ENCODE measurements at places on chromosomes 16 and 17.

GRCh38 chr17:47840742-47841487, at the start of gene SCRN2:
Gene SCRN2, minus strand, starts transcription at chr17:47841273. Its CDS starts 430 bp downstream, at chr17:47840843.
- peak; percentile 95 for DNase-seq

DNA sequence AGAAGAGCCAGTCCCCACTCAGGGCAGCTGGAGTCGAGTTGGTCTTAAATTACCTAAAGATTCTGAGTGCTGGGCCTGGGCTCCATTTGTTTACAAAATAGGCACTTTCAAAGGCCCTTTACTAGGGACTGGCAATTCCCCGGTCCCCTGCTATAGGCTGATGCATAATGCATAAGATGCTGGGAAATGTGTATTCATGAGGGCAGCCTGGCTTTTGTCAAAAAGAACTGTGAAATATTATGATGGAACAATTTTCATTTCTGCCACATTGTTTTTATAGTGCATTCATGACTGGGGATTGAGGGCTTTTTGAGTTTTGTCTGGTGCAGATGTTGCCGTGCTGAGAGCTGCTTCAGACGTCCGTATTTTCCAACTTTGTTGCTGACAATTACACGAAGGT, 617.0 kb upstream of the CDH5 start:
- DNase-seq, result no peak

DNA sequence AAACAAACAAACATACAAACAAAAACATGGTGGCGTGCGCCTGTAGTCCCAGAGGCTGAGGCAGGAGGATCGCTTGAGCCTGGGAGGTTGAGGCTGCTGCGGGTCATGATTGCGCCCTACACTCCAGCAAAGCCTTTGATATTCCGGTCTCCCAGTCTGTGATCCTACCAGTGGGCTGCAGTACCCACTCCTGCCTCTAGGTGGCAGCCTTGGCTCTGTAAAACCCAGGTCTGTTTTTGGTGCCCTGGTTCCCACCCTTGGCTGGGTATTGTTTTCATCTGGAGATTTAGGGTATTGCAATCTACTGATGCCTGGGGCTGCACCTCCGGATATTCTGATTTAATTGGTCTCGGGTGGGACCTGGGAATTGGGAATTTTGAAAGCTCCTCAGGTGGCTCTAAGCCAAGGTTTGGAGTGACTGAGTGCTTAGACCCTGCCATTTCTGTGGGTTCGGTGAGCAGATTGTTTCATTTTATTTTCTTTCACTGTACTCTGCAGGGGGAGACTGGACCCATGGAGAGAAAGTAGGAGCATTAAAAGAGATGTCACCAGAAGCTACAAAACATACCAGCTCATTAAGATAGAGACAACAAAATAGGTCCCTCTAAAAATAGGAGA, 40.5 kb downstream of the MYH3 start:
- DNase-seq, result peak; percentile 81

DNA sequence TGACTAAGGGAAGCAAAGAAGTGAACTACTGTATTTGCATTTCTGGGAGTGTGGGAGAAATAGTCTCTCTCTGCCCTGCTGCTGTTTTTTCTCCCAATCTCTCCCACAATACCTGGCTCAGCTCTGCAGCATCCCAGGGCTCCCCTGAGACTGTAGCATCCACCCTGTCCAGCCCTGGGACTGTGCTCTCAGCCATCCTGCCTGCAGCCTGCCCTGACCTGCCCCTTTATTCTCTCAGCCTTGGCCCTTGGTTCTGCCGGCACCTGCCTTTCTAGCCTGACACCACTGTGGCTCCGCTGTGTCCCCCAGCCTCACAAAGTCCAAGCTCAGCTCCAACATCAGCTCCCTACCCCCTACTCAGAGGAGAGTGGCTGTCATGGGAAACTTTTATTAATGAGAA, 1.9 kb downstream of the PDILT start:
- no peak for DNase-seq

DNA sequence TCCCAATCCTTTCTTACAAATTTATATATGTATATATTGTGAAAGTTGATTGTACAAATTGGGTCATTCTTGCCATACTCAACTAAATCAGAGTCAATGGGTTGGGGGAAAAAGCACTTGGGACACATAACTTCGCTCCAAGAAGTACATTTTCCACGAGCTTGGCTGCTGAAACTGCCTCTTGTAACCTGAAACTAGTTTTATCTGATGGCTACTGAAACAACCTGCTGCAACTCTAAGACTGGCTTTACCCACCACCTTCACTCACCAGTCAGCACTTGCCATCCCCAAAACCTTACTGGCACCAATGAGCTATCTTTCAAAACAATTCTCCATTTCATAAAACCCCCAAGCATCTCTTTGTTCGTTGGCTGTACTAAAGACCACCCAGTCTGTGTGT, 14.5 kb upstream of the MYCBPAP start:
- DNase-seq, result no peak

- DNase-seq, result no peak
These were observed 10.6 kb downstream of the SNTB2 start for GRCh38 chr16:69197573-69197972.

DNA sequence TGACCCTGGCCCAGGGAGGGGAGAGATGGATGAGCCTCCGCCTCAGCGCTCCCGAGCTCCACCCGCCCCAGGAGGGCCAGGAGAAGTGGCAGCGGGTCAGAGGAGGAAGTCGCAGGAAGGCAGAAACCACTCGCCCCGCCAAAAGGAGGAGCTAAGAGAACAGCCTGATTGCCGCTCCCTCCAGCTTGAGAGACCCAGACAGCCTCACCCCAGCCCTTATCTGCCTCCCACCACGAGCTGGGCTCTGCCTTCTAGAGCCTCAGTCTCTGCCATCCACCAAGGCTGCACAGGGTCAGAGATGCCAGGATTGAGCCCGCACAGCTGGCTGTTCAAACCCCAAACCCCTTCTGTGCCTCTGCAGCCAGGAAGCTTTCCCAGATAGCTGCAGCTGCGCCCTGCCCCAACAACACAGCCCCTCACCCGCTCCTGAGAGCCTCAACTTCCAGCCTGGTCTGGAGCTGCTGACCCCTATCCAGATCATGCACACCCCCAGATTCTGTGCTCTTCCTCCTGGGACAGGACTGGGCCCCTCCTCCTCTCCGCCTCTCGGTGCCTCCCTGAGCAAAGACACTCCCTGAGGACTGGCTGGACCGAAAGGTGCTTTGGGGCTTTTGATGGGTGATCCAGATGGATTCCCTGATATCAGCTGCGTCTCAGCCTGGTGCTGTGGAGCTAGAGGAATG, 1.0 kb upstream of the ATP2A3 start:
- DNase-seq, result peak; percentile 89

GRCh38 chr17:16443511-16444257, 28.3 kb downstream of the TRPV2 start:
- no peak for DNase-seq

GRCh38 chr16:49347476-49347875, 26.1 kb upstream of the C16orf78 start:
- no peak for DNase-seq

DNA sequence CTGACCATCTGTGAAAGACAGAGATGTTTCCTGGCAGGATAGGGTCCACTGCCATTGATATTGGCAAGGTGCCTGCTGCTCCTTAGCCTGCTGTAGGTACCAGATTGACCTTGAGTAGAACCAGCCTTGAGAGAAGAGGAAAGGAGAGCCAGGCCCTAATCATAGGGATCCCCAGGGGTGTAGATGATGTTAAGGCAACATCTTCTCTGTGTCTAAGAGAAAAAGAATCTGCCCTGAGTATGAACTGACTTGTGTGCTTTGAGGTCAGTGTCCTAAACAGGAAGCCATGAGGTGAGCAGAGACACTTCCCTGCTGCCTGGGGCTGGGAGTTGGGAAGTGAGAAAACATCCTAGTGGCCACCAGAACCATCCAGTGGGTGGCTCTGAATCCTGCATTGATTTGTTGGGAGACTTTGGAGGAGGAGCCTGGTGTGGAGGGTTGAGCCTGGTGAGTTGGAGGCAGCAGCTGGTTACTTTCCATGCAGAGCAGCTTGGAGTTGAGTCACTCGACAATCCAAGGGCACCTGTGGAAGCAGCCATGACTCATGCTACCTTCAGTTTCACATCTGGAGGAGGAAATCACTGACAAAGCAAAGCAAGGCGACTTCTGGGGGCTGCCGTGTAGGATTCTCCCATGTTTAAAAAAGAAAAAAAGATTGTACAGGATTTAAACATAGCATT, 47.8 kb downstream of the BMERB1 start:
- DNase-seq, result no peak

- no peak for DNase-seq
These were observed 12.4 kb downstream of the CCDC43 start for GRCh38 chr17:44677136-44677535.

DNA sequence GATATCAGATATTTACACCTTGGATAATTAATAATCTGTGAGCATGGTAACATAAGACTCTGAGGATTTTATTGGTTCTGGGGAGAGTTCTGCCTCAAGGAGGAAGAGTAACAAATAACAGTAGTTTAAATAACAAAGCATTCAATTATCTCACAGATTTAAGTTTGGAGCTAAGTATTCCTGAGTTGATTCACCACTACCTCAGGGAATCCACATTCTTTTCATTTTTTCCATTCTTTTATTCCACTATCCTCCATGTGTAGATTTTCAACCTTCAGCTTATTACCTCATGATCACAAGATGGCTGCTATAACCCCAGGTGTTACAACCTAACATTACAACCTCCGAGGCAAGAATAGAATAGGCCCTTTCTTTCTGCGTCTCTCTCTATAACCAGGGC, 252.2 kb upstream of the TOX3 start:
- DNase-seq, result no peak

GRCh38 chr17:77961741-77962140, 3.2 kb downstream of the TNRC6C start:
- DNase-seq, result no peak

DNA sequence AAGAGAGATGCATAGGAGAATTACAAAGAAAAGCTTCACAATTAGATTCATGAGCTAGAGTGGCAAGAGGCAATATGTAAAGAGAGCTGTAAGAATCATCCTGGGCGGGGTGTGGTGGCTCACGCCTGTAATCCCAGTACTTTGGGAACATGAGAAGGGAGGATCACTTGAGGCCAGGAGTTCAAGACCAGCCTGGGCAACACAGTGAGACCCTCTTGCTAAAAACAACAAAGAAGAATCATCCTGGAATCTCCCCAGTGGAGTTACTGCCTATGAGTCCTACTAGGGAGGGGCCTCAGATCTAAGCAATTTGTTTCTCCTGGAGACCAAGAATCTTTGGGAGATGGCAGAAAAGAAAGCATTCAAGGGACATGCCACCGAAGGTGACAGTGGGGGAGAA, 119.1 kb downstream of the HIC1 start:
- DNase-seq, result no peak

GRCh38 chr16:754656-755055, 5.9 kb upstream of the MSLN start:
- DNase-seq, result no peak

GRCh38 chr17:30964876-30965275, 6.0 kb upstream of the RNF135 start:
- no peak for DNase-seq

GRCh38 chr17:50288306-50288705, 14.0 kb downstream of the TMEM92 start:
- DNase-seq, result no peak

DNA sequence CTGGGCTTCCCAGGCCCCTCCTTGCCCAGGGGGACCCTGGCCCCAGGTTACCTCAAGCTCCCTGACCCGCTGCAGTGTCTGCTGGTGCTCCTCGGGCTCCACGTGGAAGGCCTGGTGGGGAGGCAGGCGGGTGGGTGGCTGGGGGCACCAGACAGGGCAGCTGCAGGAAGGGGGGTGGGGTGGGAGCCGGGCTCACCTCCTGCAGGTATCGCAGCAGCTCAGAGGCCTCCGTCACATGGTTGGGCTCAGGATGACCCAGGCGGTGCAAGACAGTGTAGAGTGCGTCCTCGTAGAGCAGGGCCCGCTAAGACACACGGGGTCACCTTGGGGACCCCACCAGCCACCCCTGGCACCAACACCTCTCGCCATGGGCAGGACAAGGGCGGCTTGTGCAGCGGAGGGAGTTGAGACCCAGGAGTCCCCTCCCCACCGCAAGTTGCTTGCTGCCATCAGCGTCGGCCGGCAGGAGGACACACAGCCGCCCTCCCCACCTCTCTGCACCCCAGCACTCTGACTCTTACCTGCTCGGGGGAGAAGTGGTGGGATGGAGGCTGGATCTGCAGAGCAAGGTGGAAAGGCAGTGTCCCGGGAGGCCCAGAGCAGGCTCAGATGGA, 1.1 kb downstream of the UNC13D start:
- DNase-seq, result no peak

DNA sequence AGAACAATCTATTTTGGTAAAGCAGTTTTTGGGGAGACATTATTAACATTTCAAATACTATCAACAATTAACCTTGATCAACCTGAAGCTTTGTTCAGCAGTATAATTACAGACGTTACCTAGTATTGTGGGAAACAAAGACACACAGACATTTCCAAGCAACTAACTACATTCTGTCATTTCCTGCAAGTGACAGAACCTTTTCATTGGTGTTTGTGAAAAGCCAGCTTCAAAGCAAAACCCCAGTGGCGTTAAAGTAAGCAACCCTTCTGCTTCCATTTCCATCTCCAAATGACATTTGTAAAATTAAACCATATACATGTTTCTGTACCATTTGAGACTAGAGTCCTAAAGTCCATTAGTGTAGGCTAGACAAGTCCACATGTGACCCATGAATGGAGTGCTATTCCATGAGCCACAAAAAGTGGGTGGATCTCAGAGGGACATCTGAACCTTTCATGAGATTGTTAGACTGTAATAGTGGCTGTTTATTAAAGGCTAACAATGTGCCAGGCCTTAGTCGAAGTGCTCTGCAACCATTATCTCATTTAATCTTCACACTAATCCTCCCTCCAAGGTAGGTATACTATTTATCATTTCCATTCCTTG, 101.2 kb downstream of the SSH2 start:
- no peak for DNase-seq

- no peak for DNase-seq
These were observed 12.3 kb downstream of the HSD11B2 start for GRCh38 chr16:67443265-67443664.

DNA sequence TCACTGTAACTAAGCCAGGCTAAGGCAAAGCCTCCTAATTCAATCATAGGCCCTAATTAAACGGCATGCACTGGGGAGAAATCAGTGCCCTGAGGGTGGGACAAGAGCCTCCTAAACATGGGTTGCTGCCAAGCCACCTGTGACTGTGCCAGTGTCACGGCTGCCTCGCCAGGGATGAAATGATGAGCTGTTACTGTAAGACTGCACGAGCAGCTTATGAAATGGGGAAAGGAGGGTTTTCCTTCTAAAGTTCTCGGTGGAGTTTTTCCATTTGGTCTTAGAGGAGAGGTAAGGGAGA, 12.7 kb downstream of the TMEM11 start:
- DNase-seq, result no peak

- DNase-seq, result no peak
These were observed 1.2 kb upstream of the SECTM1 start for GRCh38 chr17:82334622-82335394.

DNA sequence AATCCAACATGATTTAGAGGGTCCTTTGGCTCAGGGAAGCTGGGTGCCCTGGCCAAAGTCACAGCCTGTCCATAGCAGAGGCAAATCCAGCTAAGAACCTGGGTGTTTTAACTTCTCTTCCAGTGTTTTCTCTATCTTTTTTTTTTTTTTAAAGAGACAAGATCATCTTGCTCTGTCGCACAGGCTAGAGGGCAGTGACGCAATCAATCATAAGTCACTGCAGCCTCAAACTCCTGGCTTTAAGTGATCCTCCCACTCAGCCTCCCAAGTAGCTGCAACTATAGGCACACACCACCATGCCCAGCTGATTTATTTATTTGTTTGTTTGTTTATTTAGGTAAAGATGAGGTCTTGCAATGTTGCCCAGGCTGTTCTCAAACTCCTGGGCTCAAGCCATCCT, 14.8 kb upstream of the GRIN2A start:
- DNase-seq, result no peak

Measured in GM13976 (cell line).